Left cardiac atrium (tissue), 4 donors: ENCODE measurements at places on chromosomes 6 and 20.

- no peak for DNase-seq
Measured at GRCh38 chr6:5199283-5199682, 61.5 kb downstream of the LYRM4 start.

GRCh38 chr6:5379647-5380242 is 118.4 kb downstream of the FARS2 start:
- DNase-seq: no peak

DNA sequence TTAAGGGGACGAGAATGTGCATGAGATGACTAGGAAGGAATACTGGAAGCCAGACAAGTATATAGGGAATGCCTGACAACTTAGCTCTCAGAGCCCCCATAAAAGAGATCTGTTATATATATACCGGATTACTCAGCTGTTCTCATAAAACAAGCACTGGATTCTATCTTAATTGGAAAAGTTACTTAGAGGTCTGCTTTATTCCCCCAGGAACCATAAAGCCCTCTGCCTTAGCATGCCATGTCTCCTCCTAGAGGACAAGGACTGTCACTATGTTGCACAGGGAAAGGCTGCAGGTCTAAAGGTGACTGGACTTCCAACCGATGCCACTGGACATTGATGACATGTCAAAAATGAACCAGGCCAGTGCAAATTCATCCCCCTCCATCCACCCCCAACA is 6.4 kb downstream of the EXOC2 start:
- DNase-seq: no peak

DNA sequence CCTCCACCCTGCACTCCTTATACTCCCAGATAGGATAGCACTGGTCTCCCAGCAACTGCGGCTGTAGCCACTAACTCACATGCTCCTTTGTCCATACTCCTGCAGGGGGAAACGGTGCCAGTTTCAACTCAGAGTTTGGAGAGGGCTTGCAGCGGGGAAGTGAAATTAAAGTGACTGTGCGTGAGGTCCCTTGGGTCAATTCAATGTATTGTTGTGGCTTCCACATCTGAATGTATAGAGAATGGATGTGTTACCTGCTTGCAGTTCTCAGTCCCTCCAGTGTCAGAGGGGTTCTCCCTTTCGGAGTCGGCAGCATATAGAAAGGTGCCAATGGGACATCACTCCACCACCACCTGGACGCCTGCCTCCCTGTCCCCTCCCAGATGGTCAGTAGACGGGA is 93.6 kb upstream of the CNKSR3 start:
- no peak for DNase-seq

- no peak for DNase-seq
Measured at GRCh38 chr6:223763-224162, 68.5 kb upstream of the DUSP22 start.

GRCh38 chr6:134307870-134308269 is 10.0 kb downstream of the SGK1 start:
- no peak for DNase-seq

- peak; percentile 76 for DNase-seq
Measured at GRCh38 chr6:158408552-158409130, 96.4 kb downstream of the TULP4 start.

DNA sequence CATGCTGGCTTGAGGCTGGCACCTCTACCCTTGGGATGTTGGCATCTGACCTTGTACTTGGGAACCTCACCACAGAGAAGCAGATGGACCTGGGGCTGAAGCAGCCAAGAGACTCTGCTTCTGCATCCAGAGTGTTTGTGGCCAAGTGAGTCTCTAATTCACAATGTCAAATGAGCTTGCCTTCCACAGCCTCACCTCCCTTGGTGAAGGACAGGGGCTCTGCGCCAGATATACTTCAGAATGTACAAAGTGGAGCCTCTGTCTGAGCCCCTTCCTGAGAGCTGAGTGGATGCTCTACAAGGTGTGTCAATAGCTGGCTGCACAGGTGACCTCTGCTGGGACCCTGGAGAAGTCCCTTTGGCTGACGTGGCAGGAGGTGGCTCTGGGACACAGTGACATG is 508.9 kb downstream of the CDH26 start:
- DNase-seq: no peak

DNA sequence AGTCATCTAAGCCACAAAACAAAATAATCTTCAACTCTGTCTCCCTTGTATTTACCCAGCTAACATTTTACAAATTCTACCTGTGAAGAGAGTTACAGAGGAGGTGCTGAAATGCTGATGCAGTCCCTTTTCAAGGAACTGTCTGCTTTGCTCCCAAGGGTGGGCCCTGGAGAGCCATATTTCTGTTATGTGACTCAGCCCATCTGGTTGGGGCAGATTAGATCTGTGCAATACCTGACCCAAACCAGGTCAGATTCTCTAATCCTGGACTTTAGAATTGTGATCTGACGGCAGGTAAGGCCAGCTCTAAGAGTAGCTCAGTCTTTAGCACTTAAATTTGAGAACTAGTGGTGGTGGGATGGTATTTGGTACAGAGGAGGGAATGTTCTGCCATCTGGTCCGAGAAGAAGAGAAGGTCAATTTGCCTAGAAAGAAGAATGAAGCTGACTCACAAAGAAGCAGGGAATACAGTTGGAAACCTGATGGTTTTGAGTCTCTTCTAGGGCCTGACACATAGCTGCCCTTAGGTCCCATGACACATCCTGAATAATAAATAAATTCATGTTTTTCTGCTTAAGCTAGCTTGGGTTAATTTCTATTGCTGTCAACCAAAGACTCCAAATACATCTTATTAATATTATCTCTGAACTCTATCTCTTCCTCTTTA is 8.1 kb downstream of the ZNF311 start:
- DNase-seq: no peak

DNA sequence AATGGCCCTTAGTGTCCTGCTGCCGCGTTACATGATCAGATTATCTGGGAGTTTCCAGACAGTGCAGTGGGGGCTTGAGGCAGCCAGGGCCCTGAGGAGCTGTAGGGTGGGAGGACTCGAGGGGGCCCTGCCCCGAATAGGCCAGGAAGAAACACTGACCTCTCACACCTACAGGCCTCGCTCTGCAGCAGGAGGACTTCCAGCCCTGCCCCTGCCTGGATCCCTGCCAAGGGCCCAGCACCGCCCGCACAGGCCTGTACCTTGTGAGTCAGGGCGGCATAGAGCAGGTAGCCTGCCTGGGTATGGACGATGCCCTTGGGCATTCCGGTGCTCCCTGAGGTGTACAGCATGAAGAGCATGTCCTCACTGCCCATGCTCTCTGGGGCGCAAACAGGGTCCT is 30.1 kb upstream of the APMAP start:
- DNase-seq: peak; percentile 39

GRCh38 chr6:40611434-40611833 is 24.3 kb upstream of the LRFN2 start:
- DNase-seq: no peak

DNA sequence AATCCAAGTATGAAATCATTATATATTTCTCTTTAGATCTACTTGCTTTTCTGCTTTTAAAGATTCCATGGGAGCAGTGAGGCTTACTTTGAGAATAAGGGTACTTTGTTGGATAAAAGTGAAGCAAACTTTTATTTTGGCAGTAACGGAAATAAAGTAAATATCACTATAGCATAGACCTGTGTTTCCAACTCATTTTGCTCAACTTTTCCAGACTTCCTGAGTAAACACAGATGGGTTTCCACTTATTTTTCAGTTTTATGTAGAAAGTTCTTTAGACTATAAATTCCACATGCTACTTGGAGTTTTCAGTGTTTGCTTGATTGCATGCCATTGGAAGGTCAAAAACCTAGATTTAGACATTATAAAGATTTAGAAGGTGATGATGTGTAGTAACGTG is 6.2 kb downstream of the STX16 start:
- DNase-seq: no peak

GRCh38 chr20:47124181-47124717 is 229.6 kb downstream of the EYA2 start:
- DNase-seq: no peak

DNA sequence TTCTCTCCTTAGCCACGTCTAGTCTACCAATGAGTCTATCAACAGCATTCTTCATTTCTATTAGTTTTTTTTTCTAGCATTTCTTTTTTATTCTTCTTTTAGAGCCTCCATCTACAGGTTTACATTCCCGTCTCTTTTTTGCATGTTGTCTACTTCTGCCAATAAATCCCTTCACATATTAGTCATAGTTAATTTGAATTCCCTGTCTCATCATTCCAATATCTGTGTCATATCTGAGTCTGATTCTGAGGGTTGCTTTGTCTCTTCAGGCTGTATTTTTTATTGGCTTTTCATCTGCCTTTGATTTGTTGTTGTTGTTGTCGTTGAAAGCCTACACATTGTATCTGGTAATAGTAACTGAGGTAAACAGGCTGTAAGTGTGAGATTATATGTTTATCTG is 104.6 kb downstream of the HMGCLL1 start:
- no peak for DNase-seq
